ENCODE measurements at places on chromosomes 5 and 9. TPM values are rescaled to one million over a fixed set of nuclear protein-coding genes. Genes with fewer than 3 reads are reported as not detected.

DNA sequence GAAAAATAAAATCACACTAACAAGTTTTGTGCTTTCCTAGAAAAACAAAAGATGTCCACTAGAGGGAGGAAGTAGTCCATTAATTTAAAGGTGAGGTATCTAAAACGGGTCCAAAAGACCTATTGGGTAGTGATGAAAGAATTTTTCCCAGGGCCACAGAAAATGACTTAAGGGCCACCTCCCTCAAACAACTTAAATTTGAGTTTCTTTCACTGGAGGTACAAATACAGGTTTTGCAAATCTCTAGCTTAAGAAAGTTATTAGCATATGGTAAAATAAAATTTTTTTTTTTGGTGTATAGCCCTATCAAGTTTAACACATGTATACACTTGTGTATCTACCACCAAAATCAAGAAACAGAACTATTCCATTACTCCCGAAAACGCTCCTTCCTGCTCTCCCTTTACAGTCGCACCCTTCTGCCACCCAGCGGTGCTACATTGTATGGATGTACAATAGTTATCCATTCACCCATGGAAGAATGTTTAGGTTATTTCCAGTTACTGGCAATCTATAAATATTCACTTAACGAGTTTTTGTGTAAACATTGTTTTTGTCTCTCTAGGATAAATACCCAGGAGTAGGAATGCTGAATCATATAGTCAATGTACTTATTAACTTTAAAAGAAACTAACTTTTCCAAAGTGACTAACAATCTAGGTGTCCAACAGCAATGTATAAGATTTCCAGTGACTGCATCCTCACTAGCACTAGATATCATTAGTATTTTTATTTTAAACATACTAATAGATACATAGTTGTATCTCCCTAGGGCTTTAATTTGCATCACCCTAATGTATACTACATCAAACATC lies 21.9 kb downstream of the DEPDC1B start:
- peak; percentile 46 for DNase-seq

DNA sequence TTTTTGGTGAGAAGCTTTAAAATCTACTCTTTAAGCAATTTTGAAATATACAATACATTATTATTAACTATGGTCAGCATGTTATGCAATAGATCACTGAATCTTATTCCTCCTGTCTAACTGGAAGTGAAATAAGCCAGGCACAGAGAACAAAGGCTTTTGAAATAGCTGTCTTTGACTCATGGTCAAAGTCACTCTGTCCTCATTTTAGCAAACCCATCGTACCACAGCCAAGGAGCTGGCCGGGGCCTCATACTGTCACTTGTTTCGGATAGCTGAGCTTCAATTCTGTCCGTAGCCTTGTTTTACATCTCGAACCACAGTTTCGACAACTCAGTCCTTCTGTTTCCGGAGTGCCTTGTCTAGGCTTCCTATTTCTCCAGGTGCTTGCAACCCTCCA lies 19.2 kb downstream of the ADCY2 start:
- no peak for DNase-seq

DNA sequence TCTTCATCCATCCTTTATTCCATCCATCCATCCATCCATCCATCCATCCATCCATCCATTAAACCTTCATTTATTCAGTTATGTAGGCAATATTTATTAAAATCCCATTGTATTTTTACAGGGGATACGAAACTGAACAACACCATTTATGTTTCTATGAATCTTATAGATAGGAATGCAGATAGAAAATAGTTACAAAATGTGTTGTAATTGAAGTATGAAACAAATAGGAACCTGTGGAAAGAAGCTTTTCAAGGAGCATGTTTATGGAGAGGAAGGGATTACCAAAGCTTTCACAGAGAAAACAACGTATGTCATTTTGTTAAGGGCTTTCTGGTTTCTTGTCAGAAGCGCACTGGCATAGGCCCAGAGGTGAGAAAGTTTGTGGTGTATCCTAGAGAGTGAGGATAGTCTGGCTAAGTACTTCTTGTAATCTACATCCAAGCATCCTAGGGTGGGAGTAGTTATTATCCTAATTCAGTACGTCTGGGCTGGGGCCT lies 184.0 kb downstream of the CNTLN start:
- no peak for DNase-seq

- DNase-seq, result no peak
Measured at GRCh38 chr9:2466703-2467102, 154.9 kb upstream of the VLDLR start.

- peak; percentile 26 for DNase-seq
Measured at GRCh38 chr5:64690417-64691151, at the start of gene SHISAL2B. TSS of gene SHISAL2B (plus strand) at chr5:64690503. CDS start at chr5:64690624, 121 bp downstream.

DNA sequence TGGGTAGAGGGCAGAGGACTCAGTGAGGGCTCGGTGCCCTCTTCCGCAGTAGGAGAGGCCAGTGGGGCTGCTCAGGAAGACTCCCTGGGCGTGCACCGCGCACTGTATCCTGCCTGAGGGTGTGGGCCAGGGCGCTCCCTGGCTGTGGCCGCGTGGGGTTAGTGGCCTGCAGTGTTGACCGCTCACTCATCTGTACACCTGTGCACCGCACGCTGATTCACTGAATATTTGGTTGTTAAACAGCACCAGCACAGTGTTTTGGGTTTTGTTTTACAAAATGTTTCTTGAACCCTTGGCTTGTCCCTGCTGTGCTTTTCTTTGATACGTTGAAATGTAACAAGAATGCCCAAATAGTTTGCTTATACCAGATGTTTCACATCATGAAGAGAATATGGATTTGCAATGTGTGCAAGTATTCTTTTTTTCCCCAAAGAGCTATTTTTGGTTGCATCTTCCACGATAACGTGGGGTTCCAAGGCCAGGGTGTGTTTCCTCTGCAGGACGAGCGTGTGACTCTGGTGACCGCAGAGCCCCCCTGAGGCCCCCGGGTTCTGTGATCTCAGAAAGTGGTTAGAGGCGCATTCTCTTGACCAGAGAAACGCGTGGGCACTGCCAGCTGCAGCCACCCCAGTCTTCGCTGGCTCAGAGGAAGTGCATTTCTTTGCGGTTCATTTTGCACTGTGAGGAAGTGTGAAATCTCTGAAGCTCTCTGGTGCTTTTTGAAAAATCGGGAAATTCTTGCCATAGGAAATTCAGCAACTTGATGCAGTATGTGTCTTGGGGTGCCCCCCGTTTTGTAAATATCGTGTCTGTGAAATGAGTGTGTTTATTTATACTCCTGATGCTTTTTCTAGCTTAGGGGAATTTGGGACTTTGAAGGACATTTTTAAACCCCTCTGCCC lies 46.9 kb downstream of the AHRR start:
- DNase-seq, result no peak

DNA sequence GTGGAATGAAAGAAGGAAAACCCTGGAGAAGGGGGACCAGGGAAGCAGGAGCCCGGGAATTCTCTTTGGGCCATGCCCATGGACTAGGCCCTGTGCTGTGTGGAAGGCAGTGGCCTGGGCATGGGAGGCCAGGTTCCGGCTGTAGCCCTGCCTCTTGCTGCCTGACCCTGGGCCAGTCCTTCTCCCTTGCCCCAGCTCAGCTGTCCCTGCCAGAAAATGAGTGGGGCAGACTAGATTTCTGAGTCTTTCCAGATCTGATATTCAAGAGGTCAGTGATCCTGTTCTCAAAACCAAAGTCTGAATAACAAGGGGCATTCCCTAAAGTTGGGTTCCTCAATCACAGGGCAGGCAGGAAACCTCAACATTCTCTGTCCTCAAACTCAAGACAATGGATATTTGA lies 24.8 kb upstream of the CORO2A start:
- no peak for DNase-seq

DNA sequence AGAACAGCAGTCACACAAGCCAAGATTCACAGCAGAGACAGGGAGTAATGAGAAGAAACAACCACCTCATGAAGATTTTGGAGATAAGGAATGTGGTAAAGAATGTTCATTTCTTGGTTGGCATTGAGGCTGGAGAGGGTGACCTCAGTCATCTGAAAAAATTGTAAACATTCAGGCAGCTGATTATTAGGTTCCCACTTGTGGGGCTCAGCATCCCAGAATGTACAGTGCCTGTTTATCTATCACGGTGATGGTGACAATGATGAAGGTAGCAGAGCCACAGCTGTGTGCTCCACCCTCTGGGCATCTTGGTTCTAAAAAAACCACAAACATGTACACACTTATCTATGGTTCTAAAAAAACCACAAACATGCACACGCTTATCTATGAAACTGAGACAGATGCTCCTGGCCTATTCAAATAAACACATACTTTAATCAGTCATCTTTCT lies 143.9 kb upstream of the MOCS2 start:
- no peak for DNase-seq

- DNase-seq, result no peak
Measured at GRCh38 chr5:54301849-54302248, 8.5 kb downstream of the ARL15 start.

- DNase-seq, result no peak
Measured at GRCh38 chr5:23428705-23429104, 78.7 kb upstream of the PRDM9 start.

GRCh38 chr5:162202285-162202880 lies 134.8 kb downstream of the GABRG2 start:
- no peak for DNase-seq

DNA sequence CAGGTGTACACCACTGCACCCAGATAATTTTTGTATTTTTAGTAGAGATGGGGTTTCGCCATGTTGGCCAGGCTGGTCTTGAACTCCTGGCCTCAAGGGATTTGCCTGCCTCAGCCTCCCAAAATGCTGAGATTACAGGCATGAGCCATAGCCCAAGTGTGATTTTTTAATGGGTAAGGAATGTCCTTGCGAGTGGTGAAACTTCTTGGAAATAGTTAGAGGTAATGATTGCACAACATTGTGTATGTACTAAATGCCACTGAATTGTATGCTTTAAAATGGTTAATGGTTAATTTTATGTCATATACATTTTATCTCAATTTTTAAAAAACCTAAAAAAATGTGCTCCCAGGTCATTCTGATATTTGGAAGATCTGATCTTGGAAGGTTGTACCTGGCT lies 59.9 kb upstream of the IL6ST start:
- DNase-seq, result no peak

DNA sequence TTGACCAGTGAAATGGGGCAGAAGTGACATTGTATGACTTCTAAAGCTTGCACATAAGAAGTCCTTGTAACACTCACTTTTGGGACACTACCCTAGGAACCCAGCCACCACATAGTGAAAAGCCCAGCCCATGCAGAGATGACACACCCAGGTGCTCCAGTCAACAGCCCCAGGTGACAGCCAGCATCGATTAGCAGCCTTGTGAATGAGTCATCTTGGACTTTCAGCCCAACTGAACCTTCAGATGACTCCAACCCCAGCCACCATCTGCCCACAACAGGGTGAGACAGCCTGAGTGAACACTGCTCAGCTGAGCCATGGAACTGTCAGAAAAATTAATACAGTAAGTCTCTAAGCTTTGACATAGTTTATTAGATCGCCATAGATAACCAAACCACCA lies 458.6 kb downstream of the ZSWIM6 start:
- no peak for DNase-seq

DNA sequence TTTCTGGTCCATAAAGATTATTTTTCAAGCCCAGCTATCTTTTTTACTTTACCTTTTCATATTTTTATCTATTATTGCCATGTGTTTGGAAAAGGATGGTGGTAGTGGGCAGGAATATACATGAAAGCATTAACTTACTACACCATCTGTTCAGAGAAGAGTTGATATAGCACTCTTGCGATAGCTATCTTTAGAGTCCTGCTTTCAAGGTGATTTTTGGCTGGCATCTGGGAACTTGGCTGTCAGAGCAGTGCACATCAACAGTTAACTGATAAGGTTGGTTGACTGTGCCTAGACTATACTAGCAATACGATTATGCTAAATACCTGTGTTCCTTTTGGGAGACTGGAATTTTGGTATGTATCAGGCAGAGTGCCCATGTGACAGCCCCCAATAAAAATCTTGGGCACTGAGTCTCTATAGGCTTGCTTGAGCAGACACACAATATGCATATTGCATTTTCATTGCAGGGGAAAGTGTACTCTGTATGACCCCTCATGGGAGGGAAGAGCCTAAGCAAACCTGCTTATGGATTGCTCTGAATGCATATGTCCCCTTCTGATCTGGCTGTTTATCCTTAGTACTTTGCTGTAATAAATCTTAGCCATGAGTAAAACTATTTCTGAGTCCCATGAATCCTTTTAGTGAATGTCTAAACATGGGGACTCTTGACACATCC lies 227.6 kb upstream of the C9orf72 start:
- DNase-seq, result no peak

- DNase-seq, result peak; percentile 34
Measured at GRCh38 chr9:129803676-129804060, 684 bp downstream of the TOR1B start.

GRCh38 chr5:1420211-1421195 lies 24.7 kb downstream of the SLC6A3 start:
- no peak for DNase-seq

DNA sequence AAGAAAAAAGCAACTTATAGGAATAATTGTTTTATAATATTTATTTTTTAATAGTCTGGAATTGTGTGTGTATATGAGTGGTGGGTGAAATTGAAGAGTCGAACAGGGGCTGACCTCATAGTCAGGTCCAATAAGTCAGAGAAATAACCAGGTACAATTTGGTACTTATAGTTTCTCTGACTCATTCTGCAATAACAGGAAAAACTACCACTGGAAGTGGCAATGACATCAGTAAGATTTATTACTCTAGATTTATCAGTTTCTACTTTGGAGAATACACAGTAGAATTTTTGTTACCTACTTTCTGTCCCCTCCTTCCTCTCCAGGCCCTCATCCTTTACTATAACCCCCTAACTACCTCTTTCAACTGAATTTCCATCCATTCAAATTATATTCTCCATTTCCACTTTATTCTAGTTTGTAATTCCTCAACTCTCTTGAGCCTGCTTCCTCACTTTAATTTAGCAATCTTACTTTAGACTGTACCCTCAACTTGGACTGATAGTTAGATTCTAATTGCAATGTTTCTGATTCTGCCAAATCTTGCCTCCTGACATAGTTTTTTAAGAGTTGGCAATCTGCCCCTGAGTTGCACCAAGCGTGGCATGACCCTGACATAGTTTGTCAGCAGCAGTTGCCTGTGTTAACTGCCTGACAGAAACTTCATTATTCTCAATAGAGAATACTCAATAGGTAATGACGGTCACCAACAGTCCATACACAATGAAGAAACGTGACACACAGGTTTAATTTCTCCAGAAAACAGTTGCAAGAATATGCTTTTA lies 475.3 kb upstream of the RIOK2 start:
- no peak for DNase-seq

- DNase-seq, result no peak
Measured at GRCh38 chr9:85224301-85224700, 517.5 kb downstream of the AGTPBP1 start.

GRCh38 chr9:69097064-69097463 lies 61.5 kb downstream of the FXN start:
- no peak for DNase-seq

The PCDHGB1 gene
- 7.6 TPM for total RNA-seq

The UGCG gene
- total RNA-seq, result 23.1 TPM

The TMEM174 gene
- total RNA-seq, result not detected

The PCDHB3 gene
- 2.6 TPM for total RNA-seq

The FOXD1 gene
- total RNA-seq, result 4.4 TPM

The UNC13B gene
- 19.8 TPM for total RNA-seq

The ZFR gene
- total RNA-seq, result 110 TPM
